ENCODE measurements at places on chromosomes 2 and 18. TPM values are rescaled to one million over a fixed set of nuclear protein-coding genes. Genes with fewer than 3 reads are reported as not detected.

UGT1A5 gene
- not detected for total RNA-seq

SLC39A6 gene
- total RNA-seq, result 15.1 TPM

NYAP2 gene
- not detected for total RNA-seq

SMYD1 gene
- 346 TPM for total RNA-seq

- no peak for DNase-seq
Observed at GRCh38 chr2:124162256-124162655, 137.2 kb downstream of the CNTNAP5 start.

GRCh38 chr18:25141399-25141798 is 210.6 kb downstream of the ZNF521 start:
- DNase-seq, result no peak

- no peak for DNase-seq
Observed at GRCh38 chr2:226862623-226863022, 26.8 kb downstream of the RHBDD1 start.

- DNase-seq, result no peak
Observed at GRCh38 chr2:45902781-45903375, 251.4 kb downstream of the PRKCE start.

DNA sequence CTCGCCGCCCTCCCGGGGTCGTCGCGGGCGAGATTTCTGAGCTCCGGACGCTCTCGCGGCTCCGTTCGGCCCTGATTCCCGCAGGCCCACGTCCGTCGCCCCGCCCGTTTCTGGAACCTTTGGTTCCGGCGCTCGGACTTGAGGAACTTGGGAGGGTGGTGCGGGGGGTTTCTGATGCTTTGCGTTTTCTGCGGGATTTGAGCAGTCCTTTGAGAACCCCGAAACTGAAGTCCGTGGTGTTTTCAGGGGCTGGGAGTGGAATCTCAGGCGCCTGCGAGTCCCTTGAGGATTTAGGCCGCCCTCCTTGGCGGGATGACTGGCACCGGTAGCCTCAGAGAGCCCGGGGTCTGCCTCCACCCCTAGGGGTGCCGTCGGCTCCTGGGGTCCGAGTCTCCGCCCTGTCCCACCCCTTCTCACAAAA is 336 bp downstream of the THNSL2 start:
- peak; percentile 15 for DNase-seq

- DNase-seq, result no peak
Observed at GRCh38 chr2:181781078-181781786, 100.9 kb upstream of the NEUROD1 start.

- no peak for DNase-seq
Observed at GRCh38 chr2:6999211-6999877, 82.1 kb downstream of the RNF144A start.

- DNase-seq, result no peak
Observed at GRCh38 chr2:214730248-214730647, 79.2 kb downstream of the BARD1 start.

Data from heart right ventricle (tissue), 16 donors.